ENCODE measurements at places on chromosomes 16 and 17. TPM values are rescaled to one million over a fixed set of nuclear protein-coding genes. Genes with fewer than 3 reads are reported as not detected.

- H3K27ac ChIP-seq, result peak overlapping the region; percentile 21
- peaks cover 9% of the 10 kb centered on the region for H3K4me1 ChIP-seq
- no peaks in the 10 kb centered on the region for H3K27me3 ChIP-seq
- DNase-seq, result peak; percentile 43
- H3K36me3 ChIP-seq, result no peaks in the 10 kb centered on the region
- peak overlapping the region; percentile 66 for H3K4me3 ChIP-seq
These were observed 662 bp downstream of the COTL1 start for GRCh38 chr16:84617041-84617790.

MPP3 gene
- 2.1 TPM for total RNA-seq

DNA sequence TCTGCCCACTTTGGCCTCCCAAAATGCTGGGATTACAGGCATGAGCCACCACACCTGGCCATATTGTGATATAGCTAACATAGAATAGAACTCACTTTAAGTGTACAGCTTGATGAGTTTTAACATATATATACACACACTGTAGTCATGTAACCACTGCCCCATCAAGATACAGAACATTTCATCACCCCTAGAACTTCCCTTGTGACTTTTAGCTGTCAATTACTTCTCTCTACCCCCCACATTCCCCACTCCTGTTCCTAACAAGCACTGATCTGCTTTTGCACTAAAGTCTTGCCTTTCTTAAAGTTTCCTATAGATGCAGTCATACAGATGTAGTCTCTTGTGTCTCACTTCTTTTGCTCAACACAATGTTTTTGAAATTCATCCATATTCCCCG is 93.1 kb downstream of the PITPNC1 start:
- H3K27me3 ChIP-seq, result no peaks in the 10 kb centered on the region
- peaks cover 7% of the 10 kb centered on the region for H3K4me1 ChIP-seq
- DNase-seq, result no peak
- no peak overlapping the region for H3K27ac ChIP-seq
- no peaks in the 10 kb centered on the region for H3K36me3 ChIP-seq
- H3K4me3 ChIP-seq, result no peak overlapping the region

CES4A gene
- total RNA-seq, result 7.2 TPM

CHST5 gene
- not detected for total RNA-seq

DNA sequence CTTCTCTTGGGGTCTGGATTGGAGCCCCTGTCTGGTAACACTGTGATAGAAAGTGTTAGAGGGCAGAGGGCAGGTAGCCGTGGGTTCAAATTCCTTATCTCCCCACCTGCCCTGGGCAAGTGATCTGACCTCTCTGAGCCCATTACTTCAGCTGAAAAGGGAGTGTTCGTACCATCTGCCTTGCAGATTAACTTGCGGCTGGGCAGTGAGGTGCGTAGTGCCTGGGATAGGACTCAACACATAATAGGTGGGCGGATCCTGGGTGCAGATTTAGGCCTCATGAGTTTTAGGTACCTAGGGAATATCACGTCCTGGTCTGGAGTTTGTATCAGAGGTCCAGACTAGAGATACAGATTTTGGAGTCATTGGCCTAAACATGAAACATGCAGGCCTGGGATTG is 329.6 kb downstream of the CPPED1 start:
- no peak overlapping the region for H3K4me3 ChIP-seq
- no peak for DNase-seq
- no peaks in the 10 kb centered on the region for H3K27me3 ChIP-seq
- H3K36me3 ChIP-seq, result no peaks in the 10 kb centered on the region

TMEM88 gene
- 59.6 TPM for total RNA-seq

NACA2 gene
- not detected for total RNA-seq

SMARCD2 gene
- 55.5 TPM for total RNA-seq

DNA sequence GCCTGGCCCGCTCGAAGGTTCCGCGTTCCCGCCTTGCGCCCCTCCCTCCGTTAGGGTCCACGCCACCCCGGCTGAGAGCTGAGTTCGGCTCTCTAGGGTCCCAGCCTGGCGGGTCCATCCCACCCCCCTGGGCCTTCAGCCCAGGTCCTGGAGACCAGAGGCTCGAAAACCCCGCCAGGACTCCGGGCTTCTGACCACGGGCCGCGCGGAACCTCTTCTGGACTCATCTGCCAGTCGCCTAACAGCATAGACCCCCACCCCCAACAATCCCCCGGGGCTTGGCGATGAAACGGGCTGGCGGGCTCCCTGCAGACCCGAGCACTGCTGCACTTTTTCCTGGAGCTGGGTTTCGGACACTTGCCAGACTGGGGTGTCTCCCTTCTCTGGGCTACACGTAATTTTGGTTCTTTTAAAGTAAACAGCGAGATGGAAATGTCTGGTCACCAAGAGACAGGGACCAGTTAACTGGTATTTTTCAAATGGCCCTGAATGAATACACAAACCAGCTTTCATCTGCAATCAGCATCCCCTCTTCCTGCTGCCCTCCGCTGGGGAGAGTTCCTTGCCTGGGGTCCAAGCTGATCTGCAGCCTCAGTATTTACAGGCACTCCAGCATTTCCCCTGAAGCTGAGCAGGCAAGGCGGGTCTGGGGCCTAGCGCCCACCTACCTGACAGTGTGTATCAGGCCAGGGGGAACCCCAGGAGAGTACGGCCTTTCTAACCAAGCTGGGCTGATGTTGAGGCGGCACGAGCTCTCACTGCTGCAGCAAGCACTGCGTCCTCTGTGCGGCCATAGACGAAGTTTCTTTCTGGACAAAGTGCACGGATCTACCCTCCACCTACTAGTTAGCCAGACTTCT is 639 bp upstream of the TRIM65 start:
- no peaks in the 10 kb centered on the region for H3K36me3 ChIP-seq
- H3K4me1 ChIP-seq, result peaks cover 11% of the 10 kb centered on the region
- H3K4me3 ChIP-seq, result peak overlapping the region; percentile 97
- H3K27me3 ChIP-seq, result no peaks in the 10 kb centered on the region
- no peak for DNase-seq

SGCA gene
- 0.37 TPM for total RNA-seq

MYH2 gene
- total RNA-seq, result not detected

DNA sequence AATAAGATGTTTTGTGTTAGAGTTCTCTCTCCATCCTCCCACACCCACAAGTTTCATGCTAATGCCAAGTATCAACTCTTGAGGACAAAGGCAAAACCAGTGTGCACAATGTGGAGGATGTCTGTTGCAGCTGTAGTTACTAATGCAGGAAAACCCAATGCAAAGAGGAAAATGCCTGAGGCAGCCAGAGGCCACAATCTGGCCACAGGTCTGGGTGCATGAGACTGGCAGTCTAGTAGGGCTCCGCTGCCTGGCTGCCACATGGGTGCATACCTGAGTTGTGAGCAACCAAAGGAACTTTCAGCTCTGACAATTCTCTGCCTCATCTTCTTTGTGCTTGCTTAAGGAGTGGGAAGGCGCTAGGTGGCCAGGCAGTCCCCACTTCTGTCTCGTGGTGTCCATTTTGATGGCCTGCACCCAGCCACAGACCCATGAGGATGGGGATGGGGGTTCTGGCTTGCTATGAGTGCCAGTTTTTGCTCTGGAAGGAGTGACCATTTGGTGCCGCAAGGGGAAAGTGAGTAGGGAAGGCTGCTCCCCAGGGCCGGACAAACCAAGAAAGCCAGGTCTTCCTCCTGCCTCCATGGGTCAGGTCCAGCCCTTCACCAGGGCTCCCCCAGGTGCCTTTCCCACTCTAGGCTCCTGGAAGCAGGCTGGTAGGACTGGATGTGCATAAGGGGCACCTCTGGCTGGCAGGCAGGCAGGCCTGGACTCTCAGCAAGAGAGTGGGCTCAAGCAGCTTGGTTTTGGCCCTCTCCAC is 4.2 kb upstream of the GFOD2 start:
- peaks cover 1% of the 10 kb centered on the region for H3K4me1 ChIP-seq
- H3K4me3 ChIP-seq, result no peak overlapping the region
- H3K27me3 ChIP-seq, result peaks cover 3% of the 10 kb centered on the region
- no peak overlapping the region for H3K27ac ChIP-seq

BCO1 gene
- 2.0 TPM for total RNA-seq

DNA sequence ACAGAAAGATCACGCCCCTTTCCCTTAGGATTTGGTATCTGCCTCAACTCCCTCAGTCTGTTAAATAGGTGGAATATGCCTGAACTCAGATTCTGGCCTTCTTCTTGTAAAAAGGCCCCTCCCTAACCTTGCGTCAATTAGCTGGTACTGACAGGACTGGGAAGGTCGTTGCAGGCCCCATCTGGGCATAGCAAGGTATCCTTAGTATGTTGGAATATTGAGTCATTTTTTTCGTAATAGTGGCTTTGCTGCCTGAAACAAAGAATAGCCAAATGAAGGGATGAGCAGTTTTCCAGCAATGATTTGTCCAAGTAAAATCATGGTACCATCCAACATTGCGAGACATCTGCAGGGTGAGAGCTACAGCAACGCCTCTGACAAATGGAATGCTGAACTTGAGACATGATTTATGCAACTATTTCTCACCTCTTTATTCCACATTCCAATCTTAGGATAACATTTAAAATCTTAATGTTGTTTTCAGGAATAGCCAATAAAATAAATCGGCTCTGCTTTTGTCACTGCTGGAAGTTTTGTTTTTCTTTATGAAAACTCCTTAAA is 39.3 kb upstream of the BRD7 start:
- no peak for DNase-seq
- no peaks in the 10 kb centered on the region for H3K36me3 ChIP-seq
- H3K27me3 ChIP-seq, result no peaks in the 10 kb centered on the region
- H3K27ac ChIP-seq, result no peak overlapping the region
- no peak overlapping the region for H3K4me3 ChIP-seq

- peak within 1 kb of the TSS; percentile 96 for H3K4me3 ChIP-seq
- DNase-seq, result peak; percentile 89
- H3K36me3 ChIP-seq, result no peaks in the 10 kb centered on the region
- H3K4me1 ChIP-seq, result peaks cover 14% of the 10 kb centered on the region
These were observed at the start of gene UNKL for GRCh38 chr16:1414532-1415260. Gene UNKL (minus strand): TSS chr16:1414704. CDS start chr16:1414691, 13 bp downstream.

CMTM2 gene
- total RNA-seq, result not detected

DNA sequence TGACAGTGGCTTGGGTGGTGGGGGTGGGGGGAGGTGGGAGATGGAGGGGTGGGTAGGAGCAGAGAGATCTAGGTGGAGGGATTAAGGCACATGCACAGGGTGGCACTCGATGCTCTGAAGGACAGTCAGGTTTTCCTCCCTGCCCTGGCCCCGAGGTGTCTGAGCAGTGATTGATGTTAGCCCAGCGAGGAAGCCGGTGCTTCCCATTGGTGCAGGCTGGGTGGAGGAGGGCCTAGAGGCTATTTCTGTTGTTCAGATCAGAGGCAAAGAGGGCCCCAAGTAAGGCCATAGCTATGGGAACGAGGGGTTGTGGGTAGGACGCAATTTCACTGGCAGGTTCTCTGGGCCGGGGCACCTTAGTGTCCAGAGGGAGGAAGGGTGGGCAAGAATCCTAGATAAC is 23.1 kb downstream of the CACNA1G start:
- H3K4me1 ChIP-seq, result peaks cover 5% of the 10 kb centered on the region
- no peaks in the 10 kb centered on the region for H3K27me3 ChIP-seq
- no peak for DNase-seq
- H3K4me3 ChIP-seq, result no peak overlapping the region

PHOSPHO1 gene
- total RNA-seq, result not detected

- no peak overlapping the region for H3K4me3 ChIP-seq
- H3K4me1 ChIP-seq, result no peaks in the 10 kb centered on the region
- H3K36me3 ChIP-seq, result no peaks in the 10 kb centered on the region
These were observed 97.6 kb upstream of the DNAH17 start for GRCh38 chr17:78674595-78675315.
